ENCODE measurements at places on chromosomes 1 and 21.

GRCh38 chr21:41892726-41893125, 13.6 kb upstream of the PRDM15 start:
- DNase-seq = no peak

DNA sequence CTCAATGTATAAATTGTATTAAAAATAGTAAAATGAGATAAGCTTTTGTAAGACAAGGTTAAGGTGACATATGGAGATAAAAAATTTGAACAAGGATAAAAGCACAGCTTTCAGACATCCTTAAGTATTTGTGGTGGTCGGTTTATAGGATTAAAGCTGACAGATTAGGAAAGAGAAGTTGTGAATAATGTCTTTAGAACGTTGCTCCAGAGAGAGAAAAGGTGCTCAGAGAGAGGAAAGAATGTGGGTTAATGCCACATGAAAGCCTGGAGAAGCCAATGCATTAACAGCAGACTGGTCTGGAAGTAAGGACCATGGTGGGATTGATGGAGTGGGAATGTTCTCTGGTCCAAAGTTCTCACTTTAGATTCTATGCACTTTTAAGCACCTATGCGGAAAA, 44.8 kb downstream of the ATP6V1G3 start:
- DNase-seq = no peak

- DNase-seq = no peak
Measured at GRCh38 chr1:118429856-118430255, 244.8 kb upstream of the SPAG17 start.

- DNase-seq = no peak
Measured at GRCh38 chr1:221800831-221801230, 58.9 kb upstream of the DUSP10 start.

GRCh38 chr1:47797575-47797974, 199.6 kb downstream of the TRABD2B start:
- no peak for DNase-seq

DNA sequence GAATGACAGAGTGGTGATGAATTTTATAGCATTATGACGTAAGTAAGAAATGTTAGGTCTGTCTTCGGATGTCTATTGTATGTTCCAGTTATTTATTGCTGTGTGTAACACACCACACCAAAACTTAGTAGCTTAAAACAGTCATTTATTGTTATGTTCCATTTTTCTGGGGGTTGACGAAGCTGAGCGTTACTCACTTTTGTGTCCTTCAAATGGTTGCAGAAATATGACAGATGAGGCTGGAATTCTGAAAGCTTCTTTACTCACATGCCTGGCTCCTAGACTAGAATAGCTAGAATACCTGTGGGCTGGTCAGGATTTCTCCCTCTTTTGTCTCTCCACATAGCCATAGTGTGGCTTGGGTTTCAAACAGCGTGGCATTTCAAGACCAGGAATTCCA, 62.1 kb upstream of the S1PR1 start:
- no peak for DNase-seq

DNA sequence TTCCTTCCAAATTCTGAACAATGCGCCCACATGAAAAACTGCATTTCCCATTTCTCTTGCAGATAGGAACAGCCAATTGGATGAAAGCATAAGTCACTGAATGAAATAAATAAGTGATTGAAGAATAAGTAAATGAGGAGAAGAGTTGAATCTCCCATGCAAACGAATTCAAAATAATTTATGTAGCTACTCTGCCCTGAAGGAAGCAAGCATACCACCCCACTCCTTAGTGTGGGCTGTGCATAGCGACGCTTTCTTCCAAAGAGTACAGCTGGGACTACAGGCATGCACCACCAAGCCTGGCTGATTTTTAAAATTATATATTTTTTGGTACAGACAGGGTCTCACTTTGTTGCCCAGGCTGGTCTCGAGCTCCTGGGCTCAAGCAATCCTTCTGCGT, 16.5 kb upstream of the RIMKLA start:
- DNase-seq = no peak

DNA sequence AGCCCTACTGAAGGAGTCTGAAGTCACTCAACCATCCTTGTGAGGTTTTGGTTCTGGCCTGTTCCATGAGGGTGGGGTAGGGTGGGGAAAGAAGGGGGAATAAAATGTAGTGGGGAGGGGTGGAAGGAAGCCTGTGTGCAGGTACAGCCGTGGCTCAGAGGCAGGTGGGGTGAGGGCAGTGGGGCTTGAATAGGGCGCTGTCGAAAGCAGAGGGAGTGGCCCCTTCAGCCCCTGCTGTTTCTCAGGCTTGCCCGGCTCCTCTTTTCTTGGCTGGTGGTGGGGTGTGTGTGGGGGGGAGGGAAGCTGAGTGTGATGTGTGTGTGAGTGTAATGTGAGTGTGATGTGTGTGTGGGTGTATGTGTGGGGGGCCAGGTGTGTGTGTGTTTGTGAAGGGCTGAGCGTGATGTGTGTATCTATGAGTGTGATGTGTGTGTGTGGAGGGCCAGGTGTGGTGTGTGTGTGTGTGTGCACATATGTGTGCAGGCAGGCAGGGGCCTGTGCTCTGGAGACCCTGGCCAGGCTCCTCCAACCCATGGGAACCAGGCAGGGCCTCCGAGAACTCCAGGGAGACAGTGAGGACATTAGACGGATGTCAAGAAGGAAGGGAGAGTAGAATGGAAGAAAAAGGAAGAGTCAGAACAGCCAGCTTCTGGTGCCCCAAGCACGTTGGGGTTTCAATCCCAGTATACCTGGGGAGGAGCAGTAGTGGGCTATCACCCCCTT, 9.0 kb downstream of the SOX13 start:
- no peak for DNase-seq

DNA sequence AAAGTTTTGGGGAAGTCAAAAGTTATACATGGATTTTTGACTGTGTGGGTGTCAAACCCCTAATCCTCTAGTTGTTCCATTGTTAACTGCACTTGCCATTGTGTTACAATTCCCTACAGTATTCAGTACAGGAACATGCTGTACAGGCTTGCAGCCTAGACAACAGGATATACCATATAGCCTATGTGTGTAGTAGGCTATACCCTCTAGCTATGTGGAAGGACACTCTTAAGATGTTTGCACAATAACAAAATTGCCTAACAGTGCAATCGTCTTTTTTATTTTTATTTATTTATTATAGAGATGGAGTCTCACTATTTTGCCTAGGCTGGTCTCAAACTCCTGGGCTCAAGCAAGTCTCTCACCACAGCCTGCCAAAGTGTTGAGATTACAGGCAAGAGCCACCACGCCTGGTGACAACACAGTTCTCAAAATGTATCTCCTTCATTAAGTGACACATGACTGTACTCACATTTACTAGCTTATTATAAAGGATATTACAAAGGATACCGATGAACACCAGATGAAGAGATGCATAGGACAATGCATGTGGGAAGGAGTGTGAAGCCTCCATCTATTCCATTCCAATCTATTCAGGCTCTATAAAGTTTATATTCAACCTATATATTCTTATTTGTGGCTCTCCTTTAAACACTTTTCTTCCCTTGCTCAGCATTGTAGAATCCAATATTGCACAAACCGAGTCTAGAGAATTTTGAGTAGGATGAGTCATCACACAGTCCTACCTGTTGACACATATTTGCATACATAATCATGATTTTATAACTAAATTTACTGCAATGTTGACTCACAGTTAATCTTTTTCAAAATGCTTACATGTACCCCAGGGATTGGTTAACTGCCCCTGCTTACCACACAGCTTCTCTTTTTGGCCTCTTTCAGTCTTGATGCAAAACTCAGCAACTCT, 28.4 kb upstream of the CEP350 start:
- no peak for DNase-seq

DNA sequence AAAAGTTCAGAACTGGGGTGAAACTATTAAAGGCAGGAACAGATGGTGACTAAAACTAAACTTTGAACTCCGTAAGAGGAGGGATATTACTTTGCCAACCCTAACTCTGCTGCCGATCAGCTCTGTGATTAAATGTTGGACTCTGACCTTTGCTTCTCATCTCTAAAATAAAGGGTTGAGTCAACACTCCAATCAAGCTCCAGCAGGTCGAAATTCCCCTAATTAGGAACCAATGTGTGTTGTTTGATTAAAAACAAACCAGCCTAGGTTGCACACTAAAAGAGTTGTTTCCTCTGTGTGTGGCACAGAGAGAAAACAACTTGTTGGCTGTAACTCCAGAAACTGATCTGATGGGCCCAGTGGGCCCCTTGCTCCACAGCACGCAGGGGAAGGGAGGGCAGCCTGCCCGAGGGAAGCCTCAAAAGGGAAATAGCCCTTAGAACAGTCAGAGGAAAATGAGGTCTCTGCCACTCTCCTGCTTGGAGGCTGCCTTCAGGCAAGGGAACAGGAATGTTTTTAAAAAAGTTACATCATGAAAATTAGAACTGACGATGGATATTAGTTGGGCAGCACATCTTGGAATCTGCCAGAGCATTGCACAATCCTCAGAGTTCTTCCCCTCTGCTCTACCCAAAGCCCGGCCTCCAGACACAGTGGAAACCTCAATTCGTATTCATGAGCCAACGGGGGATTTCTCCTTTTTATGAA, 69.3 kb downstream of the KCTD3 start:
- DNase-seq = no peak

DNA sequence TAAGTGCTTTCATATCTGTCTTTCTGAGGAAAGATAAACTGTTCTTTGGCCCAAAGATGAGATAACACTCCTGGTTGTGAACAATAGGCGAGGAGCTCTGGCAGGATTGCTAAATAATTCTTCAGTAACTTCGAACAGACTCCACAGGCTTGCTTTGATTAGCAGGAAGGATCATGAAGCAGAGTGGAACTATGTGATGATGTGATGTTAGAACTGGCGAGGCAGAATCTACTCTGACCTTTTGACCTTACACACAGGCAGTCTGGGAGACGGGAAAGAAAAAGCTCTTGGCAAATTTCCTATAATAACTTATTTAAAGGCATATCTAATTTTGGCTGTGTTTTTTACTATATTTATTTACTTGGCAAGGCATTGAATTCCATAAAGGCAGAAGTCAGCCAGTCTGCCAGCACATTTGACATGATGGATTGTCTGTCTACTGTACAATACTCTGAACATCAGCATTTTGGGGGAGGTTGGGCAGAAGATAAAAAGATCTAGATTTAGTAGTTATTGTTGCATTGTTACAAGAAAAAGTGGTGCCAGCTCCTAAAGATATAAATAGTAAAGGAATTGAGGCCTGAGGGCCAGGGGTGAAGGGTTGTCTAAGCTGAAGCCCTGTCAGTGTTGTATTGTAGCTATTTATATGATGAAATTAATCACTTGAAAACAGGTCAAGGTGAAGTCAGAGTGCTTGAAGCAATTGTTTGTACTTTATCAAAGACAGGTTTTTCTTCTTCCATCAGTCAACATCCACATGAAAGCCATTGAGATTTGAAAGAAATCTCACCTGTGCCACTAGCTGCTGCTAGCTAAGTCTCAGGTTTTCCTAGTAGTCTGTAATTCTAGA, 708.8 kb downstream of the LTN1 start:
- no peak for DNase-seq

DNA sequence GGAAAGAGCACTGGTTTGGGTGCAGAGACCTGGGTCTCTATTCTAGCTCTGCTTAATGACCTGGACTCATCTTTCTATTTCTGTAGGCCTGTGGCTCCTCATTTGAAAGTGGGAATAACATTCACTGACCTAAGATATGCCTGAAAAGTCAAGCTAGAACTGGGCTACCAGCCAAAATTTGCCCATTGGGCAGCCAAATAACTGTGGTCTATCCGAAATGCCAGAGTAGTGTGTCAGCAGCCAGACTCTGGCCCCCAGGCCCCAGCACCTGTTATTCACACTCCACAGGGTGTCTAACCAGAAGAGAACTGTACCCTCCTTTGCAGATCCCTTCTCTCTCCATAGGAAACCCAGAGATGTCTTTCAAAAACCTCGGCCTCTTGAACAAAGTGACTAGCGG, 12.6 kb downstream of the DAB1 start:
- no peak for DNase-seq

GRCh38 chr1:56065729-56066128, 513.6 kb downstream of the PLPP3 start:
- DNase-seq = no peak

- no peak for DNase-seq
Measured at GRCh38 chr1:167022384-167022783, 33.3 kb downstream of the MAEL start.

DNA sequence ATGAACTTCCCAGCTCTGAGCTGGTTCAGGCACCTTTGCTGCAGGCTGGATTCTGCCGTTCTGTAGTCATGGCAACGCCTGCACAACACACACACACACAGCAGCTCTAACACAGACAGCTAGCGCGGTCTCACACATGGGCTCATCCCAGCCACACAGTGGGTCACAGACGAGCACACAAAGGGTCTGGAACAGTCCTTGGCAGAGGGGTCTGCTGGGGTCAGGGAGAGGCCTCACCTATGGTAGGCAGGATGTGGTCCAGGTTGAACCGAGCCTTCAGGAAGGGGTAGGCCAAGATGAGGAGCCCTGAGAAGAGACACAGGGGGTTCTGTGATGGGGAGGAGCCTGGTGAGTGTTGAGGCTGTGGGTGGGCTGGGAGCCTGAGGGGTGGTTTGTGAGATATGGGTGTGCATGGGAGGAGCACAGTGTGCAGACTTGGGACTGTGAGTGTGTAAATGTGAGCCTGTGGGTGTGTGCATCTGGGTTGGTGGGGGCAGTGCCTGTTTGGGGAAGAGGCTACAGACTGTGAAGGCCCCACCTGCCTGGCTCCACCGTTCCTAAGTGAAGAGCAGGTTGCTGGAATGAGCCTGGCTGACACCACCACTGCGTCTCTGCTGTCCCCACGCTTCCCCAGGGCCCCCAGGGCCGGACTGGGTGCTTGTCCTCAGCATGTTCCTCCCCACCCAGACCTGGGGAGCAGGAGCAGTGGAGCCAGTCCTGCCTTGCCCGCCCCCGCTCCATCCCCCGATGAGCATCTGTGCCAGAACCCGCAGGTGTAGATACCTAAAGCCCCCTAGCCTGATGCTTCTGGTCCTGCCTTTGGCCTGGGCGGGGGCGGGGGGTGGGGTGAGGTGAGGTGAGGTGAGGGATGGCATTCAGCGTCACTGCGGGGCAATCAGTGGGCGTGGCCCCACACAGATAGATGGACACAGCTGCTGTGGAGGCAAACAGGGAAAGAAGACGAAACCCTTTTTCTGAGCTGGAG, 1.5 kb downstream of the KNCN start:
- peak; percentile 83 for DNase-seq

GRCh38 chr1:77407738-77408375, 126.0 kb downstream of the AK5 start:
- no peak for DNase-seq
